ENCODE measurements at places on chromosomes 13 and 19. TPM values are rescaled to one million over a fixed set of nuclear protein-coding genes. Genes with fewer than 3 reads are reported as not detected.

The SIGLECL1 gene
- not detected for total RNA-seq

The MIA gene
- total RNA-seq, result 1.00 TPM

The SRRM5 gene
- total RNA-seq, result 0.38 TPM

The ZNF527 gene
- total RNA-seq, result 6.7 TPM

The CEBPA gene
- total RNA-seq, result 2.3 TPM

The DAND5 gene
- 11.4 TPM for total RNA-seq

The KLK14 gene
- total RNA-seq, result 0.32 TPM

The ACTN4 gene
- 190 TPM for total RNA-seq

The NOTCH3 gene
- total RNA-seq, result 60.0 TPM

The CAMSAP3 gene
- not detected for total RNA-seq

The F2RL3 gene
- total RNA-seq, result 0.70 TPM

The CD209 gene
- 7.6 TPM for total RNA-seq

The MBD3L2 gene
- not detected for total RNA-seq

The ZMYM5 gene
- total RNA-seq, result 8.3 TPM

The VSTM2B gene
- not detected for total RNA-seq

The ZFP36 gene
- total RNA-seq, result 53.0 TPM

The SLC15A1 gene
- not detected for total RNA-seq

GRCh38 chr19:9945319-9945966 lies 9.1 kb upstream of the OLFM2 start:
- DNase-seq, result peak; percentile 89

DNA sequence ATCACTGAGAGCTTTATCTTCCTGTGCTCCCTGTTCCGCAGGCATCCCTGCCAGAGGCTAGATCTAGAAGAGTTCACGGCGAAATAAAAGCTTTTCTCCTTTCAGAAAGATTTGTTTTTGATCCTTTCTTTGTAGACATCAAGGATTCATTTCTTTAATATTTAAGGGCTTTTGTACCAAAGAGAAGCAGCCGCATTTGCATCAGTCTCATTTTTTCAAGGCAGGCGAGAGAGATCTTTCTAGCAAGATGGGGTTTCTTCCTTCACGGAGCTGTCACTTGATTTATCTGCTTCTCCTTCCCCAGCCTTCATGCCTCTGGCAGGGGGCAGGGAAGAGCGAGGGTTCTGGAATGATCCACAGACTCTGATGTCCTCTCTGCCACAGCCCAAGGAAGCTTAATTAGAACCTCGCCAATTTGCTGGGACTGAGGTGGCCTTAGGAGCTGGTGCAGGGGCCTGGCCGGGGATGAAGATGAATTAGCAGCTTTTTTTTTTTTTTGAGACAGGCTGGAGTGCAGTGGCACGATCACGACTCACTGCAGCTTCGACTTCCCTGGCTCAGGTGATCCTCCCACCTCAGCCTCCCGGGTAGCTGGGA lies 40.0 kb downstream of the PIN1 start:
- no peak for DNase-seq

- no peak for DNase-seq
Measured at GRCh38 chr13:34657716-34658115, 284.4 kb upstream of the NBEA start.

DNA sequence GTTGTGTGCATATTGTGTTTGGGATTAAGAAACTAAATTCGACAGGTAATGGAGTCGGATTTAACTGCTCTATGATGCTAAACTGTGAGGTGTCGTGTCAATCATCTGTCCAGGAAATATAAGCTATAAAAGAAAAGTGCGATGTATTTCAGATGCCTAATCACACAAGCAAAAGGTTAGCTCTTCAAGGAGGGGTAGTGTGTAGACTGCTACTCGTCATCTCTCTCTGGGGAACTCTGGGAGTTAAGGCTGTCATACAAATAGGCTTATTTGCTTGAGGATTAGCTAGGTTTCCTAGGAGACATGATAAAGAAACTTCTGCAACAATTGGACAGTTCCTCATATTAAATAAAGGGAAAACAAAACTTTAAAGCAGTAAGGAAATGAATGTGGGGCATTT lies 462.1 kb downstream of the OLFM4 start:
- no peak for DNase-seq

DNA sequence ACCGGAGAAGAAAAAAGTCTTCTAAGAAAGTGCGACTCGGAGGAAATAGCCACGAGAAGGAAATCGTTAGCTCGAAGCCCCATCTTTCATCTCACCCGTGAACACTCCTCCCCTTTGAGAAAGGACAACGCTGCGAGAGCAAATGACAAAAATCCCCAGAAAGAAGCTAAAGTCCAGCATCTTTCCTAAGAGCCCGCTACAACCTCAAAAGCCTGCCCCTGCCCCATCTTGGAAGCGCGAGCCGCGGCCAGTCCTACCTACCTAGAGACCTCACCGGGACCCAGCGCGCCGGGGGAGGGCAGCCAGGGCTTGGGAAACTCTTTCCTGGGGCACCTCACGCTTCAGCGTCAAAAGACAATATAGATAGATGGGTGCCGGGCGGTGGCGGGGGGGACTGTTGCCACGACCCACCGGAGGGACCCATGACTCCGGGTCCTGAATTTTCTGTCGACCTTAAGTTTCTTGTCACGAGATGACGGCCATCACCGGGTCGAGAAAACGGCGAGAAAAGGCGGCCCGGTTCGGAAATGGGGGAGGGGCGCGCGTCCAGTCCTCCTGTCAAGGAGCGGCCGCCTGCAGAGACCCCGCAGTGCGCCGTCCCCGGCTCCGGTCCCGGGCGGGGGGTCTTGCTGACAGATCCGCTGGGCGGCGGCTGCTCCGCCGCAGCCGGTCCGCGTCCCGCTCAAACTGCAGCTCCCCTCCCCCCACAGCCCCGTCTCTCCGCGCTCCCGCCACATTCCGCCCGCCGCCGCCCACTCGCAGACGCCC lies 65.9 kb downstream of the KCNRG start:
- peak; percentile 79 for DNase-seq

DNA sequence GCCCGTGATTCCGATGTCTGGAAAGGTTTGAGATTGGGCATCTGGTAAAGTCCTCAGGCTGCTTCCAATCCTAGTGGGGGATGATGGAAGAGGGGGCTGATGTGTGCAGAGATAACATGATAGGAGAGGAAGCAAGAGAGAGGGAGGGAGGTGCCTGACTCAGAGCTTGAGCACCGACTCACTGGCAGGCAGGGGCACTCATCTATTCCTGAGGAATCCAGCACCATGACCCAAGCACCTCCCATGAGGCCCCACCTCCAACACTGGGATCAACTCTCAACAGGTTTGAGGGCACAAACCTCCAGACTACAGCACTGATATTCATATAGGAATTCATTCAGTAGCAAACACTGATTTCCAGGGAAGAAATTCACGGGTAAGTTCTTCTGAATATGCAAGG lies 5.6 kb upstream of the SIGLEC9 start:
- DNase-seq, result no peak

DNA sequence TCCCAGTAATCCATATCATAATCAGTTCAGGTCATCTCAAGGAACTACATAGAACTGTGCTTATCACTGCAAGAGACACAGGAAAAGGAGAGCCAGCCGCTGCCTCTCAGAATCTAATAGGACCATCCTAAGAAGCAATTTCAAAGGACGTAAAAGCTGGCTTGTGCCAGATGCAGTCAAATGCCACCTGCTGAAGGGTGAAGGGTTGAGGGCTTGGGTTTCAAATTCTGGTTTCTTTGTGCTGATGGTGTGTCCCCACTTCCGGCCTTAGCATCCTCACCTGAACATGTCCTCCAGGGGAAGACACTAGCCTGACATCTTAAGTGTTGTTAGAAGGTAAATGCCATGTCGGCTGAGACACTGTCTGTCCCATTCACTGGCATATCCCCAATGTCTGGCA lies 477.1 kb upstream of the TSHZ3 start:
- DNase-seq, result no peak

GRCh38 chr19:3154957-3155736 lies 19.3 kb downstream of the GNA15 start:
- peak; percentile 89 for DNase-seq

- DNase-seq, result no peak
Measured at GRCh38 chr13:68713394-68713793, 1394.2 kb upstream of the ATXN8OS start.

GRCh38 chr19:57053401-57053800 lies 66.4 kb upstream of the USP29 start:
- no peak for DNase-seq

DNA sequence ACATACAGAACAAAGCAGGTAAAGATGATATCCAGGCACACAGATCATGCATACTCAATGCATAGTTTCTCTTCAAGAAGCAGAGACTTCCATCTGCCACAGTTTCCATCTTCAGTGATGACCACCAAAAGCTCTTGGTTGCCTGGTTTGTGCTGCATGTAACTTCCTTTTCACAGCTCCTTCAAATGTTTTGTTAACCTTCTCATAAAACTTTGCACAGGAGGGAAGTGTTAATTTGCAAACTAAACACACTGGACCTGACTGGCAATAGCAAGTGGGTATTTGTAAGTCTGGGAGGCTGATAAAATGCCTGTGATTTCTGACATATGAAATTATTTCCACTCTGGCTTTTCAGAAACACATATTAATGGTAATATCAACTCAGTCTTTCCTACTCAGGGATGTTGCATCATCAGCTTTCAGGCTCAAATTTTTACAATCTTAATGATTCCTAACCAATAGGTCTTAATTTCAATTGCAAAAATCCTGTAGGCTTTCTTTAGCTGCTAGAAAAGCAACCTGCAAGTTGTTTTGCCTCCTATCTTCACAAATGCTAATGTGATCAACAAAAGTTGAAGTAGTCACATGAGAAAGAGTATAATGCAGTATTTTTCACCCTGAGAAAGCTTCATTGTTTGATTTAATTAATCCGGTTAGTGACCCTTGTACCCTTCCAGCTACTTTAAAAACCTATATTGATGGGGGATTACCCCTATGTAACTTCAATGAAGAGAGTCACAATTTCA lies 575.6 kb downstream of the DIAPH3 start:
- no peak for DNase-seq

DNA sequence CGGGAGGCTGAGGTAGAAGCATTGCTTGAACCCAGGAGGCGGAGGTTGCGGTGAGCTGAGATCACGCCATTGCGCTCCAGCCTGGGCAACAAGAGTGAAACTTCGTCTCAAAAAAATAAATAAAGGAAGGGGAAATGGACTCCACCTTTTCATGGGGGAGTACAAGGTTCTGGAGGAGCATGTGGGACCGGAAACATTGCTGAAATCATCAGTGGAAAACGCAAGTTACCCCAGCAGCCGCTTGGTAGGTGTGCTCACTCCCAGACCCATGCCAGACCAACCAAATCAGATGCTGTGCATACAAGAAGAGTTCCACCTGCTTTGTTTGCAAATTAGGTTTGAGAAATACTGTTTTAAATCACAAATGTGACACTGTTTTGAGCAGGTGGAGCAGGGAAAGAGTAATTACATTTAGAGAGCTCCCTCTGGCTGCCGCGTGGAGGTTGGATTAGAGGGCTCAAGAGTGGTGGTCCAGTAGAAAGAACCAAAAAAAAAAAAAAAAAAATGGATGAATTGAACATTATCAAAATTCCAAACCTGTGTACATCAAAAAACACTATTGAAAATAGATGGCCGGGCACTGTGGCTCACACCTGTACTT lies 4.9 kb downstream of the ERICH4 start:
- no peak for DNase-seq

DNA sequence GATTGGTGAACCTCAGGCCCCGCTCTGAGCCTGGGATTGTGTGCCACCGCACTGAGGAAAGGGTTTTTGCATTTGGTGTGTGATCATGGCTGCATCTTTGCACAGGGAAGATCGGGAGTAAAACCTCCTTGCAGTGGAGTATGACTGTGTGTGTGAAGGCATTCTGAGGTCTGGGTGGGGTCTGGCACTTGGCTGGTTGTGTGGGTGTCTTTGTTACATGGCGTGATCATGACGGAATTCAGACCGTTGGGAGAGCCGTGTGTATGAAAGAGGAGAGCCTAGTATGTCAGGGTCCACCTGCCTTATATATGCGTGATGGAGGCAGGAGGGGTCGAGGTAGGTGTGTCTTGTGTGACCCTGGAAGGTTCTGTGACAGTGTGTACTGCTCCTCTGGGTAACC lies 740 bp upstream of the BEST2 start:
- no peak for DNase-seq

GRCh38 chr19:55454787-55455243 lies 6.6 kb downstream of the ISOC2 start:
- DNase-seq, result no peak

GRCh38 chr13:48318377-48318811 lies 14.8 kb downstream of the RB1 start:
- no peak for DNase-seq

DNA sequence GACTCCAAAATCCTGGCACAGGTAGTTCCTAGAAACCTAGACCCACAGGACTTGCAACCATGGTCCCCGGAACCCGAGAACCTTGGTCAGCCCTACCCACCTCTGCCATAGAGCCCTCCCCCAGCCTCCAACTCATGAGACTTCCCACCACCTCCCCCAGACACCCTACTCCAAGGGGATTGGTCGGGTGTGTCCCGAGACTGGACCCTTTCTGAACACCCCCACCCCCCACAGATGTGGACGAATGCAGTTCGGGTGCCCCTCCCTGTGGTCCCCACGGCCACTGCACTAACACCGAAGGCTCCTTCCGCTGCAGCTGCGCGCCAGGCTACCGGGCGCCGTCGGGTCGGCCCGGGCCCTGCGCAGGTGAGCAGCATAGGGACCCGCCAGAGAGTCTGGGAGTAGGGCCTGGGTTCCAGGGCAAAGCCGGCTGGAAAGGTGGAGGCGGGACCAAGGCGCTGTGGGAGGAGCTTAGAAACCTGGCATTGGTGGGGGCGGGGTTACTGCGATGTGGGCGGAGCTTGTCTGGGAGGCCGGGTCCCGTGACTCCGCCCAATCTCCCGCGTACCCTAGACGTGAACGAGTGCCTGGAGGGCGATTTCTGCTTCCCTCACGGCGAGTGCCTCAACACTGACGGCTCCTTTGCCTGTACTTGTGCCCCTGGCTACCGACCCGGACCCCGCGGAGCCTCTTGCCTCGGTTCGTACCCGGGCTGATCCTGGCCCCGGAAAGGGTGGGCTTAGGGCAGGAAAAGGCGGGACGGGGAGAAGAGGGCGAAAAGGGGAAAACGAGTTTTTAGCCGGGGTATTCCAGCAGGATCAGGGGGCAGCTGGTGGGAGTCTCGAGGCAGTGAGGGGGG lies 11.9 kb downstream of the LTBP4 start:
- DNase-seq, result no peak

DNA sequence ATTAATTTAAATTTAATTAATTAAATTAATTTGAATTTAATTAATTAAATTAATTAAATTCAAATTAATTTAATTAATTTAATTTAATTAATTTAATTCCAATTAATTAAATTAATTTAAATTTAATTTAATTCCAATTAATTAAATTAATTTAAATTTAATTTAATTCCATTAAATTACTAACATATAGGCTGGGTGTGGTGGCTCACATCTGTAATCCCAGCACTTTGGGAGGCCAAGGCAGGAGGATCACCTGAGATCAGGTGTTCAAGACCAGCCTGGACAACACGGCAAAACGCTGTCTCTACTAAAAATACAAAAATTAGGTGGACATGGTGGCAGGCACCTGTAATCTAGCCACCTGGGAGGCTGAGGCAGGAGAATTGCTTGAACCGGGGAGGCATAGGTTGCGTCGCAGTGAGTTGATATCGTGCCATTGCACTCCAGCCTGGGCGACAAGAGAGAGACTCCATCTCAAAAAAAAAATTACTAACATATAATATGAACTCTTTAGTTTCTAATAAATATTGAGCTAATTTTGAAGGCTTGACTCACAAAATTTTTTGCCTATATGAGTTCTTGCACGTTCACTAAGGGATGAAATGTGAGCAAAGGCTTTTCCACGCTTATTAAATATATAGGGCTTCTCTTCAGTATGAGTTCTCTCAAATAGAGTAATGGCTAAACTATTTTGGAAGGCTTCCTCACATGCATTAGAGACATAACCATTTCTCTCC lies 9.0 kb upstream of the USP29 start:
- no peak for DNase-seq
